ENCODE measurements at places on chromosomes 11 and 22. TPM values are rescaled to one million over a fixed set of nuclear protein-coding genes. Genes with fewer than 3 reads are reported as not detected.

The NPAS4 gene
- total RNA-seq = not detected

The PANX3 gene
- total RNA-seq = not detected

The SYT7 gene
- not detected for total RNA-seq

GRCh38 chr22:44711690-44712555 lies 9.9 kb downstream of the PRR5 start:
- no peaks in the 10 kb centered on the region for H3K27me3 ChIP-seq
- H3K4me1 ChIP-seq = peaks cover 16% of the 10 kb centered on the region
- no peak overlapping the region for H3K4me3 ChIP-seq
- peaks cover 20% of the 10 kb centered on the region for H3K36me3 ChIP-seq
- peak overlapping the region; percentile 66 for H3K27ac ChIP-seq
- DNase-seq = no peak

GRCh38 chr11:55572548-55572947 lies 620 bp downstream of the OR4C16 start:
- H3K36me3 ChIP-seq = no peaks in the 10 kb centered on the region
- H3K27ac ChIP-seq = no peak overlapping the region
- no peak overlapping the region for H3K4me3 ChIP-seq

DNA sequence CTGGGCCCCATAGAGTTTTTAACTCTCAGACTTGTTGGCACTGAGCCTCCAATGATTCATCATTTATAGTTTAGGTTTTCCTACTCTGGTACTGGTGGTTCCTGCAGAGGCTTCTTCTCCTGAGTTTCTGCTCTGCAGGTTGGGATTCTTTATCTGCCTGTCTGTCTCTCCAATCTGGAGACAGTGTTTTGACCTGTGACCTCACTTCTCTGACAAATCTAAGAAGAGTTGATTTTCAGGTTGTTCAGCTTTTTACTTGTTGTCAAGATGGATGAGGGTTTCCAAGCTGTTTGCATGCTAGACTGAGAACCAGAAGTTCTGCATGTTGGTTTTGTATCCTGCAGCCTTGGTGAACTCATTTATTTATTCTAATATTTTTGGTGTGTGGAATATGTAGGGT lies 63.9 kb downstream of the JAM3 start:
- no peak for DNase-seq
- H3K36me3 ChIP-seq = no peaks in the 10 kb centered on the region
- no peak overlapping the region for H3K4me3 ChIP-seq
- H3K4me1 ChIP-seq = no peaks in the 10 kb centered on the region
- H3K27ac ChIP-seq = no peak overlapping the region

- peak; percentile 85 for DNase-seq
- H3K4me3 ChIP-seq = no peak overlapping the region
- H3K4me1 ChIP-seq = peaks cover 55% of the 10 kb centered on the region
Measured at GRCh38 chr11:72012897-72013721, 14.4 kb downstream of the IL18BP start.

DNA sequence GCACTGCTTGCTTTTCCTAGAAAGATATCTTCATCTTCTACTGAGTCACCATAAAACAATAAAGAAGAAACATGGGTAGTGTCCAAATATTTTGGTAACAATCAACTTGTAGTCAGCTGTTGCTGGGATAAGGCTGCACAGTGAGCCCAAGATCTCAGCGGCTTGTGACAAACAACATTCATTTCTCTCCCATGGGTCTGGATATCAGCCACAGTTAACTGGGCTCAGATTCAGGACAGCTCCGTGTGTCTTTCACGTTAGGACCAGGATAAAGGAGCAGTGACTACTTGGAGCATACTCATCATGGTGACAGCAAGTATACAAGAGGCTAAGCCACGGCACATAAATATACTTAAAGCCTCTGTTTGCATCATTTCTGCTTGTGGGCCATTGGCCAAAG lies 27.9 kb upstream of the GRK3 start:
- no peaks in the 10 kb centered on the region for H3K4me1 ChIP-seq
- H3K27me3 ChIP-seq = no peaks in the 10 kb centered on the region
- H3K27ac ChIP-seq = no peak overlapping the region
- no peak for DNase-seq
- H3K36me3 ChIP-seq = no peaks in the 10 kb centered on the region
- H3K4me3 ChIP-seq = no peak overlapping the region
